Activated CD8-positive, alpha-beta memory T cell treated with anti-CD3 and anti-CD28 coated beads for 48 hours (primary cell): ENCODE measurements at places on chromosomes 3 and 15.

- DNase-seq: no peak
Measured at GRCh38 chr15:88337993-88338392, 81.5 kb upstream of the NTRK3 start.

- no peak for DNase-seq
Measured at GRCh38 chr3:135516143-135516542, 449.4 kb upstream of the PPP2R3A start.

DNA sequence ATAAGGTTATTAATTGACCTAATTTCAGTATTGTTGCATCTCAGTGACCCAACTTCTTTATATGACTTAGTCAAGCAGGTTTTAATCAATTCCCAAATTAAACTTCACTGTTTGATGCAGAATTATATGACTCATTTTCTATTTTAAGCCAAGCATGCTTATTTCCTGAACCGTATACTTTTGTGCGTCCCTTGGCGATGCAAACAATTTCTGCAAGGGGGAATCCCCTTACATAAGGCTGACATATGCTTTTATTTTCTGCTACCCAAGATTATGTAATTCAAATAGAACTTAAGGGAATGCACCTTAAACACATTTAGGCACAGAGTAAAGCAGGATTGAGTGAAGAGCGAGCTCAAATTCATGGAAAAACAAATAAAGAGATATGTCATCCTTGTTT, 303.9 kb downstream of the PDCD6IP start:
- no peak for DNase-seq

GRCh38 chr15:60669351-60669750, 190.4 kb upstream of the ICE2 start:
- DNase-seq: no peak

GRCh38 chr3:39185959-39186691, 6.3 kb downstream of the XIRP1 start:
- DNase-seq: no peak

- DNase-seq: no peak
Measured at GRCh38 chr15:65408324-65409035, 14.3 kb downstream of the IGDCC4 start.

DNA sequence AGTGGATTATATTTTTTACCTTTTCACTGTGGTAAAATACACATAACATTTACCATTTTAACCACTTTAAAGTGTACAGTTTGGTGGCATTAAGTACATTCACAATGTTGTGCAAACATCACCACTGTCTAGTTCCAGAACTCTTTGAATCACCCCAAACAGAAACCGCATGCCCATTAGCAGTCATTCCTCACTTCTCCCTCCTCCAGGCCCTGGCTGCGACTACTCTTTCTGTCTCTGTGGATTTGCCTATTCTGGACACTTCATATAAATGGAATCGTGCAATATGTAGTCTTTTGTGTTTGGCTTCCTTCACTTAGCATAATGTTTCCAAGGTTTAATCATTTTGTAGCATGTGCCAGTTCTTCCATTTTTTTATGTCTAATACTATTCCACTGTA, 409.8 kb downstream of the NTRK3 start:
- no peak for DNase-seq

GRCh38 chr3:55691141-55691540, 204.0 kb upstream of the WNT5A start:
- DNase-seq: no peak

- DNase-seq: no peak
Measured at GRCh38 chr15:70142322-70143191, 44.8 kb upstream of the TLE3 start.

DNA sequence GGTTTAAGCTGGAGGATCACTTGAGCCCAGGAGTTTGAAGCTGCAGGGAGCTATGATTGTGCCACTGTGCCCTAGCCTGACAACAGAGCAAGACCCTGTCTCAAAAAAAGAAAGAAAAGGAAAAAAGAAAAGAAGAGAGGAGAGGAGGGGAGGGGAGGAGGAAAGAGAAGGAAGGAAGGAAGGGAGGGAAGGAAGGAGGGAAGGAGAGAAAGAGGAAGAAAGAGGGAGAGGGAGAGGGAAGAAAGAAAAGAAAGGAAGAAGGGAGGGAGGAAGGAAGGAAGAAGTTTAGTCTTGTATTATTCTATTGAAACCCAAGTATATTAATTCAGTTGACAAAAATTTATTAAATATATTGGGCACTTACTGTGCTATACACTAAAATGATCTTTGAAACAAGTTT, 11.5 kb downstream of the GOLM2 start:
- DNase-seq: no peak

DNA sequence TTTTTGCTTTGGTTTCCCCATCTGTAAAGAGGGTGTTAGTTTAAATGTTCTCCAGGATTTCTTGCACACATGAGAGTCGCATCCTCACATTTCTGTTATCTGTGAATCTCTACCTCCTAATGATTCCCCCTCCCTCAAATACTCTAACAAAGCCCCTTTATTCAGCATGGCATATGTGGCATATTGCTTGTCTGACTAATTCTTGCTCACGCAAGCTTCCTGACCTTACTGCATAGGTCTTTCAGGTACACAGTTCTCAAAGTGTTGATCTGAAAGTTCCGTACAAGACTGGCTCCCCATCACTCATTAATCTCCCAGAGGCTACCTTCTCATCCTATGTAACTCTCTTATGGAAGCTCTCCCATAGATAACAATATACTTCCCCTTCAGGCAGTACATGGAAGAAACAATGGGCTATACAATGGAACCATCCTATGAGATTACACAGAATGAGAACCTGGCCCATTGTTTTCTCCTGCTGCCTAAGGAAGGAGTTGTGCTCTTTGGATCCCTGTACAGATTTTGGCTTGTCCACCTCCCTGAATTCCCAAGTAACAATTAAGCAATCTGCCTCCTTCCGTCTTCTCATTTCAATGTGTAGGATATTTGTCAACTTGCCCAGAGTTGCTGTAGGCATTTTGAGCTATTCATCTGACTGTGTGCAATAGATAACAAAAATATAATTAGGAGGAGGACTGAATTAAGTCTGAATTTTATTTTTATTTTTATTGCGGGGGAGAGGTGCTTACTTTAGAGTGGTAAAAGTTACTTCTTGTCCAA, 51.0 kb downstream of the PPARG start:
- no peak for DNase-seq

GRCh38 chr3:101879102-101879501, 29.8 kb downstream of the NFKBIZ start:
- no peak for DNase-seq
